ENCODE measurements at places on chromosomes 1 and 21. TPM values are rescaled to one million over a fixed set of nuclear protein-coding genes. Genes with fewer than 3 reads are reported as not detected.
A peak's percentile ranks its signal among the peaks of the same experiment; 100 is the strongest.

DNA sequence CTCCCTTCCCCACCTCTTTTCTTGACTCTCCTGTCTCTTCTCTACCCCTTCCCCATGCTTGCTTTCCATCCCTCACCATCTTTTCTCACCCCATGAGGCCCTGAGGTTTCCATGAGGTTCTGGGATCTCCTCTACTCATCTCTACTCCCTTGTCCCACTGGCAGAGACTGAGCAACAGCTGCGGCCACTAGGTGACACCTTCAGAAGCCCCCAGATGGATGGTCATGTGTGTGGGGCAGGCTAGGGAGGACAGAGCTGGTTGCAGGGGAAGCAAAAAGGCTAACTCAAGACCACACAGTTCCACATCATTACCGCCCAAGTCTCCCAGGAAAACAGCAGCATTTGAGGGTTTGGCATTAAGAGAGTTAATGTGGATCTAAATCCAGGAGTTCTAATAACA lies 45.0 kb downstream of the LRRN2 start:
- H3K4me1 ChIP-seq: no peaks in the 10 kb centered on the region
- H3K27me3 ChIP-seq: no peaks in the 10 kb centered on the region
- no peaks in the 10 kb centered on the region for H3K36me3 ChIP-seq
- no peak overlapping the region for H3K27ac ChIP-seq

AGT gene
- total RNA-seq: not detected

GRCh38 chr1:25572708-25573590 lies 29.5 kb downstream of the LDLRAP1 start:
- no peak overlapping the region for H3K27ac ChIP-seq
- H3K4me3 ChIP-seq: no peak overlapping the region
- no peak for DNase-seq
- peaks cover 42% of the 10 kb centered on the region for H3K4me1 ChIP-seq
- H3K36me3 ChIP-seq: peaks cover 3% of the 10 kb centered on the region
- no peaks in the 10 kb centered on the region for H3K27me3 ChIP-seq

DNA sequence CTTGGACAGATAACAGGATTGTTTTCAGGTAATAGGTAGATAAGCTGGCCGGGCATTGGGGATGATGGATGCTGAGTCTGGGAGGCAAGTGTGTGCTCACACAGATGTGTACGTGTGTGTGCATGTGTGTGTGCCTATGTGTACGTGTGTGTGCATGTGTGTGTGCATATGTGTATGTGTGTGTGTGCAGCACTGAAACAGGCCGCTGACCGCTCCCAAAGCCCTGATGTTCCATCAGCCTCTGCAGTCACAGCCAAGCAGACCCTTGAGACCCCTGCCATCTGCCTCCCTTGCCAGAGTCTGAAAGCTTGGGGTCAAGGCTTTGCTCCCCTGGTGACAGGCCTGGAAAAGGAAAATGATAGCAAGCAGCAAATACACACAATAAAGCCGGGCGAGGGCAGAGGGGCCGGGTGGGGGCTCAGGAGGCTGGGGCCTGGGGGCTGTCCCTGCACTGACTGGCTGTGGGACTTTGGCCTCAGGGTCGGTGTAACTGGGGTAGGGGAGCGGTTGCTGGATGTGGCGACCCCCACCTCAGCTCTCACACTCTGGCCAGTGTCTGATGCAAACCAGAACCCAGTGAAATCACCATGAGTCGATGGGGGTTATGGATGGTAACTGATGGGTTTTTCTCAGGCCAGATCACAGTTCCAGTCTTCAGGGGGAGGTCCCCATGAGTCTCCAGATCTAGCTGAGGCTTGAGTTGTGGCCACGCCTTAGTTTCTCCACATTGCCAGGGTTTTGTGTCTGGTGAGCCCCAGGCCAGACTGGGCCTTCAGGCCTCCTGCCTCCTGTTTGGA lies 9.2 kb upstream of the TNFRSF8 start:
- no peaks in the 10 kb centered on the region for H3K27me3 ChIP-seq
- H3K36me3 ChIP-seq: no peaks in the 10 kb centered on the region
- DNase-seq: no peak
- no peak overlapping the region for H3K27ac ChIP-seq
- H3K4me1 ChIP-seq: peaks cover 8% of the 10 kb centered on the region

DNA sequence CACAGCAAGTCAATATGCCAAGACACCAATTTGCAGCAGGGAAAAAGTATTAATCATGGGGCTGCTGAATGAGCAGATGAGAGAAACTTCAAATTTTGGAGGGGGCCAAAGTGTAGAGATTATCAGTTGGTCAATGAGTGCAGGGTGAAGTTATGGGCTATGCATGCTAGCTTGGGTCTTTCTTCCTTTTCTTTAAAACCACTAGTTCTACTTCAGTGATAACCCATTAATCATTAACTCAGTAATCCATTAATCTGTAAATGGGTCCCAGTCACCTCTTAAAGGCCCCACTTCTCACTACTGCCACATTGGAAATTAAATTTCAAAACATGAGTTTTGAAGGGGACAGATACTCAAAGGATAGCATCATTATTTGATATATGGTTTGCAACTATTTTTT lies 688.6 kb upstream of the ADGRL4 start:
- H3K27ac ChIP-seq: no peak overlapping the region
- H3K4me1 ChIP-seq: no peaks in the 10 kb centered on the region
- no peaks in the 10 kb centered on the region for H3K27me3 ChIP-seq
- H3K4me3 ChIP-seq: no peak overlapping the region

DNA sequence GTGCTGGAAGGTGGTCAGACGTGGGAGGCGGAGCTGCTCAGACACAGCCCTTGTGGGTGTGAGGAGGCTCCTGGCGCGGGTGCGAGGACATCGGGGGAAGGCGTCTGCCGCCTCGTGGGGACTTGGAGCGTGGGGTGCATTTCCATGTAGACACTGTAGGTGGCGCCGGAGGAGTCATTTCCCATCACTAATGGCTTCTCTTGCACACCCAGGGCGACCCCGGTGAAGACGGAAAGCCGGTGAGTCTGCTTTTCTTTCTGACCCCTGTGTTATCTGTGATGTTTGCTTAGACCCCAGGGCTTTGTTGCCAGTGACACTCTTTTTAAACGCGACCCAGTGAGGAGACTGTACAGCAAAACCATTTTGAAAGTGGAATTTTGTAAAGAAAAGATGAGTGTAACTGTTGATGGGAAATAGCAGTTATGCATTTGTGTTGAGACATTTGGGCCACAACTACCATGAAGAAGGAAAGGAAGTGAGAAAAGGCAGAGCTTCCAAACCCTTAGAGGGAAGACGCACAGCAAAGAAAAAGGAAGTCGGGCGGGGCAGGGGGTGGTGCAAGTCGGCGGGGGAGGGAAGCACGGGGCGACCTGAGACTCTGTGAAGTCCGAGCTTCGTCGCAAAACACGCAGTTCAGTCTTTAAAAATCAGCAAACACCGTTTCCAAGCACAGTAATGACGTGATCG lies 64.0 kb downstream of the SLC19A1 start:
- peak; percentile 77 for DNase-seq
- H3K36me3 ChIP-seq: no peaks in the 10 kb centered on the region
- no peaks in the 10 kb centered on the region for H3K27me3 ChIP-seq

DNA sequence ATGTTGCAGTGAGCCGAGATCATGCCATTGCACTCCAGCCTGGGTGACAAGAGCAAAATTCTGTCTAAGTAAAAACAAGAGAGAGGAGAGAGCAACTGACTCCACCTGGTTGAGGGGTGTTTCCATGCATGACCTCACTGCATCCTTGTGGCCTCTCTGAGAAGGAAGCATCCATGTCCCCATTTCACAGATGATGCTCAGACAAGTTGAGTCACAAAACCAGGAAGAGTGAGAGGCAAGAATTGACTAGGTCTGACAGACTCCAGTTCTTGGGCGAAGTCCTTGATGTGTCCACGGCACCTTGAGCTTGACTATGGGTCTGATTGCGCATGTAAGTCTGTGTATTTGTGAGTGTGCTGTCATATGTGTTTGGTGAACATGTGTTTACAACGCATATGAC lies 105.8 kb downstream of the LACTBL1 start:
- DNase-seq: no peak
- H3K27ac ChIP-seq: no peak overlapping the region
- H3K4me3 ChIP-seq: no peak overlapping the region
- H3K36me3 ChIP-seq: no peaks in the 10 kb centered on the region

GRCh38 chr1:2810899-2811532 lies 9.5 kb upstream of the TTC34 start:
- no peak overlapping the region for H3K4me3 ChIP-seq
- no peaks in the 10 kb centered on the region for H3K27me3 ChIP-seq
- no peak overlapping the region for H3K27ac ChIP-seq

ACTL8 gene
- total RNA-seq: not detected

GRCh38 chr1:203765029-203765837 lies at the start of gene LAX1:
LAX1 (plus strand) TSS chr1:203765183; CDS start chr1:203765566, 383 bp downstream.
- DNase-seq: peak; percentile 59
- H3K27me3 ChIP-seq: no peaks in the 10 kb centered on the region
- H3K4me1 ChIP-seq: peaks cover 55% of the 10 kb centered on the region
- peak within 1 kb of the TSS; percentile 82 for H3K4me3 ChIP-seq

DNA sequence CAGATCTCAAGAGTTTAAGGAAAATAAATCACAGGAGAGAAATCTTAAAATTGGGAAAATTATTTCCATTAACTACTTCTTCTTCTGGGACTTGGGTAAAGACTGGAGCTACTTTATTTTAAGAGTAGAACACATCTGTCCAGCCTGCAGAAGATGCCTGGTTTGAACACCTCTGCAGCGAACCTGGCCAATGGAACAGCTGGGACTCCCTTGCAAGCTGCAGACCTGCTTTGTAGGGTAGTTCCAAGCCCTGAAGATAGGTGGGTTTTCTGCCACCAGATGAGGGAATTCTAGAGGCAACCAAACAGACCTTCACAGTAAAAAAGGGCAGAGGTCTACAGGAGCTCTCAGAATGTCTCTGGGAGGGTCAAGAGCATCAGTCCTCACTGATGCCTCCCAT lies 86.5 kb upstream of the CACNA1E start:
- DNase-seq: no peak
- H3K4me1 ChIP-seq: peaks cover 86% of the 10 kb centered on the region
- no peaks in the 10 kb centered on the region for H3K27me3 ChIP-seq
- peak overlapping the region; percentile 21 for H3K4me3 ChIP-seq
- H3K27ac ChIP-seq: no peak overlapping the region

DNA sequence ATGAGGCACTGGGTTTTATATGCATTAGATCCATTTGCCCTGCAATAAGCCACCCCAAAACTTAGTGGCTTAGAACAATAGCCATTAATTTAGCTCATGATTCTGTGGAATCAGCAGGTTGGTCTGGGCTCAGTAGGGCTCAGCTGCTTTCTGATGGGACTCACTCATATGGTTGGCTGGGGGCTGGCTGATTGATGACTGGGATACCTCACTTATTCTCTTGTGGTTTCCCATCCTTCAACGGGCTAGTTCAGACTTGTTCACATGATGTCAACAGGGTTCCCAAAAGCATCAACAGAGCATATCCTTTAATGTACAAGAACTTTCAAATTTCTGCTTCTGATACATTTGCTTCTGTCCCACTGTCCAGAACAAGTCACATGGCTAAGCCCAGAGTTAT lies 43.2 kb downstream of the DNM3 start:
- no peak overlapping the region for H3K4me3 ChIP-seq
- no peak overlapping the region for H3K27ac ChIP-seq
- no peaks in the 10 kb centered on the region for H3K4me1 ChIP-seq
- no peak for DNase-seq
- no peaks in the 10 kb centered on the region for H3K36me3 ChIP-seq

ATAD3C gene
- 1.9 TPM for total RNA-seq

DNA sequence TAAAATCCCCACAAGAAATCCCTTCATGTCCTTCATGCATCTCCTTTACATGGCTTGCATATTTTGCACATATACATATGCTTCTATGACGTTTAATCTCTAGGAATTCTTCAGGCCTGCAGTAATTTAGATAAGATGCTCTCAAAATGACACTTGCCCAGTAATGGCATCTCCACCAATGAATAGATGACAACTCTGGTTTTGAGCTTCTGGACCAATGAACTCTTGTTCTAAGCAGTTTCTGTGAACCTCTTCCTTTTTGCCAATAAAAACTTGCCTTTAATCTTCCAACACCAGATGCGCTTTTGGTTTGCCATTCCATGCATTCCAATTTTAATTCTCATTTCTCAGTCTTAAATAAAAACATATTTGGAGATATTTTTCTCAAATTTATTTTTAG lies 189.8 kb upstream of the OLFM3 start:
- no peaks in the 10 kb centered on the region for H3K4me1 ChIP-seq
- H3K4me3 ChIP-seq: no peak overlapping the region
- H3K36me3 ChIP-seq: no peaks in the 10 kb centered on the region
- H3K27ac ChIP-seq: no peak overlapping the region
- H3K27me3 ChIP-seq: no peaks in the 10 kb centered on the region

All from CD8-positive, alpha-beta memory T cell (primary cell).